ENCODE measurements at places on chromosomes 11 and 22.

DNA sequence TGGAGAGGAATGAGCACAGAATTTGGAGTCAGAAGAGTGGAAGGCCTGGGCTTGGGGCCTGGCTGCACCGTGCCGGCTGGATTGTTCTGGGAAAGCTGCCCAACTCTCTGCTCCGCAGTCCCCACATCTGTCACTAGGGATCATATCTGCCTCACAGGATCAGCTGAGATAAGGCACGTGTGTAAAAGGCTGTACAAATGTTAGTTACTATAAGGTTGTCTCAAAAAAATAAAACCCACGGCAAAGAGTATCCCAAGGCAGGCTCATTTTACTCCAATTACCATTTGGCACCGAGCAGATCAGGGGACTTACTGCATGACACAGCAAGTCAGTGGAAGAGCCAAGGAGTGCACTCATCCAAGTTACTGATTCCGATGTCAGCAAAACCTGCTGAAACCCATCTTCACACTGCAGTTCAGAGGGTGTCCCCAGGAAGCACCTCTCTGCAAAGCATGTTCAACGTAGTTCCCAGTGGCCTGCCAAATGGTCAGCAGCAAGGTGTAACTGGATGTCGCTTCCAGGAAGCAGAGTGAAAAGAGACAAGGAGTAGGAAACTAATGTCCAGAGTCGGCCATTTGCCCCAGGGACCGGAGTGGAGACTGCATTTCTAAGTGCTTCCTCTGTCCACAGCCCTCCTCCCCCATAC, 18.1 kb upstream of the MRTFA start:
- DNase-seq: no peak

DNA sequence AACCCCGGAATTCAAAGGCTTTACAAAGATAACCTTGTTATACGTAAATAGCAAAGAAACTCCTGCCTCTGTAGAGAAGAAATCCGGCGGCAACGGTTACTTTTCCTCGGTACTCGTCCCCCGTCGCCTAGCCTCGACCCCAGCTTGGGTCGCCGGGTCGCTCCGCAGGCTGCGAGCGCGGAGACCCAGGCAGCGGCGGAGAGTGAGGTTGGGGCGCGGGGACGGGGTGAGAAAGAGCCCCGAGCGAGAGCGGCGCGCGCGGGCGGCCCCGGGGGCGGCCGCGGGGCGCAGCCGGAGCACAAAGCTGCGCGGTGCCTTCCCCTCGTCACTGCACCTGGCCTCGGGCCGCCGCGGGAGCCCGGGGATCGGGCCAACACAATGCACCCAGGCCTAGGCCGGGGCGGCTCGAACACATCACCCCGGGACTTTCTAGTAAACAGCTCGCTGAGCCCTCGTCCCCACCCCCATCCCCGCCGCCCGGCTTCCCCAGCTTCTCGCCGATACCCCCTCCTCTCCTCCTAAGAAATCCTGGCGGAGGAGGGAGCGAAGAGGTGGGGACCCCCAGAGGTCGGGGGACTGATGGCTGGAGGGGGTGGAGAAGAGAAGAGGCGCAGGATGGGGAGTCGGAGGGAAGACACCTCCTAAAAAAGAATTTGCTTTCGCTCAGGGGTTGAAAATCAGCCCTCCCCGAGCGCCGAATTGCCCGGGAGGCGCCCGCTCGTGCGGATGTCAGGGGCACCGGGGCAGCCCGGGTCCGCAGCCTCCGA, 845 bp downstream of the MPPED2 start:
- DNase-seq: no peak

DNA sequence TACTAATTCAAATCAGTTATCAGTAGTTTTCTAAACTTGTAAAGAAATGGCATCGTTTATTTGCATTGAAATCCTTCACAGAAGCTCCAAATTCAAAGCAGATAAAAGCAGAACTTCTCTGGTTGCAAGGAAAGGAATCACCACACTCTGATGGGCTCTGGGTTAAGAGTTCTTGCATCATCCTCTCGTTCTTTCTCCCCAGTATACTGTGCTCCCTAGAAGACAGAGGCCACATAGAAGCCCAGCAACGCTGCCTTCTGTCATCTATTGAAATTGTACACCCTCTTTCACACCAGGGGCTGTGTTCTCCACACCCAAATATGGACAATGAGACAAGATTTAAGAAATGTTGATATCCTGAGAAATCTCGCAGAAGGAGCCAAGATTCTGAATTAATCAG, 29.3 kb downstream of the FAT3 start:
- DNase-seq: no peak

DNA sequence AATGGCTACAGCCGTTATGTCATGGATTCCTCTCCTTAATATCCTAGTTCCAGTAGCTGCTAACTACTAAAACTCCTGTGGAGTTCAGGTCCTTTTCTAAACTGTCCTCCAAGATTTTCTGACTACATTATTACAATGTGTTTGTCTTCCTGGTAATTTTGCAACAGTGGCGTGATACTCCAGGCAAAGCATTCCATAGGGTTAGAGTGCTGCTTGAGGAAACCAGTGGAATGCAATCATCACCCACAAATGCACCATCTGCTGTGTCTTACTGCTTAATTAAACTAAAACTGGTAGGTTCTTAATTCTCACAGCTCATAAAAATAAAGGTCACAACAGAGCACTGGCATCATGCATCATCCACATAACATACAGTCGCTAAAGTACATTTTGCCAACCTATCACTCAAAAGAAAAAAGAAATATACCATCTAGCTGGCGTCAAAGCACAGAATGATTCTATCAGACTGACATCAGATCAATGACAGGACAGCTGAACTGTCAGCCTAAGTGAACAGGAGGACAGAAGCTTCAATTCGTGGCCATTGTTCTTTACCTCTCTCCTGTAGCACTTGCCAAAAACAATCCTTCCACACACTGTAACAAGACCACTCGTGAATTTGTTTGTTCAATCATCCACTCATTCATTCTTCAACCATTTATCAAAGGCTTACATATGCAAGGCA, 182.5 kb downstream of the CADM1 start:
- no peak for DNase-seq

DNA sequence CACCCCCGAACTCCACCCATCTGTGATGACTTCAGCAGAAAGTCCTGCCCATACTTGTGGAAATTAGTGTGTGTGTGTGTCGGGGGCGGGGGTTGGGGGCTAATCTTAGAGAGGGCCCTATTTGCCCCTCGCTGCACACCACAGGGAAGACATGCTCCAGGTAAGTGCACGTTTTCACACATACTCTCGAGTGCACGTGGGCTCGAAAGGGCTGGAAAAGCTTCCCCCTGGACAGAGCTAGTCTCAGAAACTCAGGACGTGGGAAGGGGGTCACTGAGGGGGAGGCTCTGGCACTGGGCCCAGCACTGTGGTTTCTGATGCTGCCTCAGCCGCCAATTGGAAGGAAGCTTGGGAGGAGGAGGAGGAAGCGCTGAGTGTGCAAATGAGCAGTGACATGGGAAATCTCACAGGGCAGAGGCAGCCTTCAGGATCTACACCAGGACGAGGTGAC, 40.7 kb upstream of the CD82 start:
- no peak for DNase-seq

Data from effector memory CD8-positive, alpha-beta T cell (primary cell).